ENCODE measurements at places on chromosomes 2 and 18. TPM values are rescaled to one million over a fixed set of nuclear protein-coding genes. Genes with fewer than 3 reads are reported as not detected.

GRCh38 chr2:134692499-134692898, 26.3 kb downstream of the TMEM163 start:
- H3K27me3 ChIP-seq, result no peaks in the 10 kb centered on the region
- H3K36me3 ChIP-seq, result no peaks in the 10 kb centered on the region
- no peak overlapping the region for H3K27ac ChIP-seq
- no peak overlapping the region for H3K4me3 ChIP-seq
- no peaks in the 10 kb centered on the region for H3K4me1 ChIP-seq

Gene MYCN
- total RNA-seq, result 1.7 TPM

DNA sequence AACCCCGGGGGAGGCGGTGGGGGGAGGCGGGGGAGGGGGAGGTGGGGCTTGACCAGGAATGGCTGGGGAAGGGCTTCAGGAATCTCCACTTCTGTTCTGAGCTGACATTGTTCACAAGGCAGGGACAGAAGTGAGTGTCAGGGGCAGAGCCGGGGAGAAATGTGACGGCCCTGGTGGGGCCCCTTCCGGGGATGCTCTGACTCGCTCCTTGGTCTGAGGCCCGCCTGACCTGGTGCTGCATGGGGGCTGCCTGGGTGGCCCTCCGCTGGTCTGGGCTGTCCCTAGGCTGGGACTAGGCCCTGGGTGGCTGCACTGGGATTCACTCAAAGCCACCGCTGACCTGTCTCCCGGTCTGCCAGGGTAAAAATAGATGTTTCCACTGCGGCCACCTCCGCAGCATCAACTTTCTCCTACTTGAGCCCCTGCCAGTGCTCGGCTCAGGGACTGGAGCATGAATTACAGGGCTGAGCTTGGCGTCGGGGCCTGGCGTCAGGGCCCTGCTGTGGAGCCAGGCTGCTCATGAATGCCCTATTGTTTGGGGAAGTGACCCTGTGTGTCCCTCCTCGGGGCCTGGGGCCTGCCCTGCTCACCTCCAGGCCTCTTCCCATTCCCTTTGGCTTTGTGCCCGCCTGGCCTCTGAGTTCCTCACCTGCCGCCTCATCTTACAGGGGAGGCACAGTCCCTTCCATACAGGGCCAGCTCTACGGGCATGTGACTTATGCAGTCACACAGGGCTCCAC, 247.5 kb downstream of the DYSF start:
- H3K4me1 ChIP-seq, result no peaks in the 10 kb centered on the region
- no peaks in the 10 kb centered on the region for H3K36me3 ChIP-seq
- no peak for DNase-seq
- no peak overlapping the region for H3K4me3 ChIP-seq
- H3K27ac ChIP-seq, result no peak overlapping the region

Gene LYG2
- not detected for total RNA-seq

DNA sequence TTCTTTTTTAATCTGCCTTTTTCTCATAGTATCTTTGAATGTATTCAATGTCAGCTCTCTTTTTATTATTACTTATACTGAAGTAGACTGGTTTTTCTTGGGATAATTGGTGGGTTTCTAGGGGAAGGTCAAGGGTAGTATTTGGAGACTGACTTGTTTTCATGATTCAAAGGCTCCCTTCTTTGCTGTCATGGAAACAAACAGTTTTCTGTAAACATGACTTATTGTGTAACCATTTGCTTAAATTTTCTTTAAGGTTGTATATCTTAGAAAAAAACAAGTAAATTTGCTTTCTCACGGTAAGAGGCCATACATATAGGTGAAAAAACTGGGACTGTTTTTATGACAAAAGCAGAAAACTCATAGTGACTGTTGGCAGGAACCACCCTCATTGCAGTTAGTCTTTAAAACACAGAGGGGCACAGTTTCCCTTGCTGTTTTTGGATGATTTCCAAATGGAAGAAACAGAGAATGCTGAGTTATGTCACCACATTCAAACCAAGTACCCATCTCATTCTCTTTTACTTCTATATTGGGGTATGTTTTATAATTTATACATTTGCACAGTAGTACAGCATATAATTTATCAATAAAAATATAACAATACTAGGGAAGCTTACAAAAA, 5.8 kb upstream of the RDH14 start:
- H3K4me3 ChIP-seq, result no peak overlapping the region
- H3K4me1 ChIP-seq, result no peaks in the 10 kb centered on the region
- DNase-seq, result no peak
- H3K36me3 ChIP-seq, result no peaks in the 10 kb centered on the region
- H3K27ac ChIP-seq, result no peak overlapping the region

DNA sequence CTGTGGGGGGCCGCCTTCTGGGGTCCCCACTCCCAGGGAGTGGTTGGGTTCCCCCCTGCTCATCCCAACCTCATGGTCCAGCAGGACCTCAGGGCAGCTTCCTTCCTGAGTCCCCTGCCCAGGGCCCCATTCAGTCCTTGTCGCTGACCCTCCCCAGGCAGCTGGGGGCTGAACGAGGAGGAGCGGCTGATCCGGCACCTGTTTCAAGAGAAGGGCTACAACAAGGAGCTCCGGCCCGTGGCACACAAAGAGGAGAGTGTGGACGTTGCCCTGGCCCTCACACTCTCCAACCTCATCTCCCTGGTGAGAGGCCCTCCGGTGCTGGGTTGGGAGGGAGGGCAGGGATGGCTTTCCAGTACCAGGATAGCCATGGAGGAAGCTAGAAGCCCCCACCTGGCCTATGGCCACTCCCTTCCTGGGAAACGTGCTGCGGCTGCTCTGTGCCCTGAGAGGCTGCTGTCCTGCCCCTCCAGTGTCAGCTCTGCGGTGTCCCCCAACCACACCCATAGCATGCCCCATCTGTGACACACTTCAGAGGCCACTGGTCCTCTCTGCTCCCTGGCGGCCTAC, 497 bp downstream of the CHRND start:
- peaks cover 3% of the 10 kb centered on the region for H3K4me1 ChIP-seq
- H3K27ac ChIP-seq, result no peak overlapping the region
- peaks cover 38% of the 10 kb centered on the region for H3K27me3 ChIP-seq
- H3K36me3 ChIP-seq, result no peaks in the 10 kb centered on the region

- H3K27me3 ChIP-seq, result no peaks in the 10 kb centered on the region
- no peaks in the 10 kb centered on the region for H3K4me1 ChIP-seq
- DNase-seq, result no peak
- H3K27ac ChIP-seq, result no peak overlapping the region
- H3K36me3 ChIP-seq, result no peaks in the 10 kb centered on the region
- H3K4me3 ChIP-seq, result no peak overlapping the region
These were observed 140.4 kb upstream of the CAPN13 start for GRCh38 chr2:30947686-30948085.

DNA sequence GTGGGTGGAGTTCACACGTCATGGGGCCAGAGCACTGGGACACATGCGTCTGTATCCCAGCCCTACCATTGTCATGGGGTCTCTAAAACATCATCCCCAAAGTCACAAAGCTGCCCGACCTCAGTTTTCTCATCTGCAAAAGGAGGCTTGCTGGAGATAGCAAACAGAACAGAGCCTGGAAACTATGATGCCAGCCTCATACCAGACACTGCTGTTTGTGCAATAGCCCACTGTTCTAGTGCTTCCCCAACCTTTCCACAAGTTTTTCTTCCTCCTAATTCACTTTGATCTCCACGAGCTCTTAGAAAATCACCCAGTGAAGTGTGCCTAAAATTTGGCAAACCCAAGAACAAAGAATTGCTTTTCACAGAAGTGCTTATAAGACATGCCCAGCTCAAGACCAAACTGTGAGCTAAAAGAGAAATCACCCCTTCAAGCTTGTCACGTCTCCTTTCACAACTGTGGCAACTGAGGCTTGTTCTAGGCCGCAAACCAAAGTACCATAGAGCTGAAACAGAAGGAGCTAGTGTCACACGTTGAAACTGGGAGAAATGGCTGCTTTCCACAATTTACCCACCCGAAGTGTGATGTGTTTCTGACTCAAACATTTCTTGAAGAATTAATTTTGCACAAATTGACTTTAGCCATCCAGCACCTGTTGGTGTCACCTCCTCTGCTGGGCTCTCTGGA, 162.7 kb upstream of the ID2 start:
- H3K27ac ChIP-seq, result no peak overlapping the region
- H3K4me1 ChIP-seq, result no peaks in the 10 kb centered on the region
- H3K4me3 ChIP-seq, result no peak overlapping the region
- no peaks in the 10 kb centered on the region for H3K36me3 ChIP-seq
- no peak for DNase-seq

Gene VAMP8
- 185 TPM for total RNA-seq

- peak overlapping the region; percentile 23 for H3K4me3 ChIP-seq
- no peaks in the 10 kb centered on the region for H3K36me3 ChIP-seq
- no peaks in the 10 kb centered on the region for H3K27me3 ChIP-seq
- no peaks in the 10 kb centered on the region for H3K4me1 ChIP-seq
- no peak for DNase-seq
- peak overlapping the region; percentile 20 for H3K27ac ChIP-seq
These were observed 1.2 kb downstream of the TFPI start for GRCh38 chr2:187552828-187553681.

- H3K4me1 ChIP-seq, result no peaks in the 10 kb centered on the region
- no peaks in the 10 kb centered on the region for H3K27me3 ChIP-seq
- H3K4me3 ChIP-seq, result no peak overlapping the region
- H3K27ac ChIP-seq, result no peak overlapping the region
- DNase-seq, result no peak
These were observed 396.1 kb upstream of the RAB12 start for GRCh38 chr18:8212896-8213780.

DNA sequence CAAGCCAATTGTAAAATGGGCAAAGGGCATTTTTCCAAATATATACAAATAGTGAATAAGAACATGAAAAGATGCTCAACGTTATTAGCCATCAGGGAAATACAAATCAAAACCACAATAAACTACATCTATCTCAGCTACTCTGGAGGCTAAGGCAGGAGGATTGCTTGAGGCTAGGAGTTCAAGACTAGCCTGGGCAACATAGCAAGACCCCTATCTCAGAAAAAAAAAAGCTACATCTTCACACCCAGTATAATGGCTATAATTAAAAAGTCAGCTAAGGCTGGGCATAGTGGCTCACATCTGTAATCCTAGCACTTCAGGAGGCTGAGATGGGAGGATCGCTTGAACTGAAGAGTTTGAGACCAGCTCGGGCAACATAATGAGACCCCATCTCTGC, 12.6 kb upstream of the NCL start:
- no peak for DNase-seq
- no peaks in the 10 kb centered on the region for H3K27me3 ChIP-seq
- no peaks in the 10 kb centered on the region for H3K36me3 ChIP-seq

GRCh38 chr18:55833543-55833942, 245.6 kb upstream of the TCF4 start:
- H3K4me3 ChIP-seq, result no peak overlapping the region
- H3K27me3 ChIP-seq, result no peaks in the 10 kb centered on the region
- H3K36me3 ChIP-seq, result no peaks in the 10 kb centered on the region
- H3K4me1 ChIP-seq, result no peaks in the 10 kb centered on the region

DNA sequence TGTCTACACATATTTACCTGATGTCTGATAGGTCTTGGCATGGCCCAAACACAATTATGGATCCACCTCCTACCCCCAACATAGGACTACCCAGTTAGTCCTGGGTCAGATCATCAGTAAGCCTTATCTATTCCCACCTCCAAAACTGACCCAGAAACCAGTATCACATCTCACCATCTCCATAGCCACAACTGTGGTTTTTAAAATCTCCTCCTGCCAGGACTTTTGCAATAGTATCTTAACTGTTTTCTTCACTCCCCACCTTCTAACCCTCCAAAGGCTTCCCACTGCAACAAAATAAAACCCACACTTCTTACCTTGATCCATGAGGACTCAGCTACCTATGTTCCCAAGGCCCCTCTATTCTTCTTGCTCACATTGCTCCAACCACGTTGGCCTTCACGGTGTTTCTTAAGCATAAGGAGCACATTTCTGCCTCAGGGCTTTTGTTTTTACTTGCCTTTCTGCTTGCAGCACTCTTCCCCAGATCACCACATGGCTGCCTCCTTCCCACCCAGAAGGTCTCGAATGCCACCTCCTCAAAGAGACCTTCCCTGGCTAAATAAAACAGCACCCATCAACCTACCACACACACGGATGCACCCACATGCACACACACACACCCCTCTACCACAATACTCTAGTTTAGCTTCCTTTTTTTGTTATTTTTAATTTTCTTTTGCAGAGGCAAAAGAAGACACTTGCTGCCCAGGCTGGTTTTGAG, 125.9 kb upstream of the SLC1A4 start:
- no peak overlapping the region for H3K27ac ChIP-seq
- H3K36me3 ChIP-seq, result no peaks in the 10 kb centered on the region
- H3K4me3 ChIP-seq, result no peak overlapping the region
- H3K27me3 ChIP-seq, result no peaks in the 10 kb centered on the region
- no peak for DNase-seq
- no peaks in the 10 kb centered on the region for H3K4me1 ChIP-seq

GRCh38 chr2:43311276-43311675, 84.9 kb upstream of the ZFP36L2 start:
- H3K4me3 ChIP-seq, result no peak overlapping the region
- H3K4me1 ChIP-seq, result peaks cover 4% of the 10 kb centered on the region
- H3K27me3 ChIP-seq, result no peaks in the 10 kb centered on the region
- no peaks in the 10 kb centered on the region for H3K36me3 ChIP-seq
- H3K27ac ChIP-seq, result no peak overlapping the region

DNA sequence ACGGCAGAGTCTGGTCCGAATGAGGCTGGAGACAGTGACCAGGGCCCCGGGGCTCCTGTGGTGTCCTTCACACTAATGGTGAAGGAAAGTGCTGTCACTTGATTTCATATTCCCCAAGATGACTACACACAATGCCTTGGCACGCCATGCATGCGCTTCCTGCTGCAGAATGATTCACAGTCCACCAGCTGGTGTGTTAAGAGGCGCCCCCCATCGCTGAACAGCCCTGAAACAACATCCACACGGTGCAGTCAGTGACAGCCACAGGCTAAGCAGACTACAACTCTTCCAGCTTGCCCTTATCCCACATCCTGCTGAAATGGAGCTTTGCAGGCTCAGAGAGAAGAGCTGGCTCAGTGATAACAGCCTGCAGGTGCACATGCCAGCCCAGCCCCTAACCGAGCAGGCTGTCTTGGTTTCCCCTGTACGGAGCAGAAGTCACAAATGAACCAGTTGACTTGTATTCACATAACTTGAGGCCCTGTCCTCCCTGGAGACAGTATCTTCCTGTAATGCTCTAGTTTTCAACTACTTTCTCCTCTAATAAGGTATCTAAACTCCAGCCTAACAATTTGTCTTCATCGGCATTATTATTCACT, 24.3 kb upstream of the CDH20 start:
- H3K27ac ChIP-seq, result no peak overlapping the region
- no peak overlapping the region for H3K4me3 ChIP-seq
- DNase-seq, result no peak
- no peaks in the 10 kb centered on the region for H3K36me3 ChIP-seq
- no peaks in the 10 kb centered on the region for H3K4me1 ChIP-seq

- DNase-seq, result no peak
- H3K27me3 ChIP-seq, result no peaks in the 10 kb centered on the region
- no peak overlapping the region for H3K27ac ChIP-seq
- H3K4me3 ChIP-seq, result no peak overlapping the region
- no peaks in the 10 kb centered on the region for H3K4me1 ChIP-seq
These were observed 83.8 kb upstream of the ARL4C start for GRCh38 chr2:234580686-234581085.

GRCh38 chr18:60663060-60663989, 290.8 kb upstream of the MC4R start:
- H3K4me1 ChIP-seq, result no peaks in the 10 kb centered on the region
- H3K27ac ChIP-seq, result no peak overlapping the region
- H3K4me3 ChIP-seq, result no peak overlapping the region
- DNase-seq, result no peak
- H3K27me3 ChIP-seq, result no peaks in the 10 kb centered on the region

Gene PTPRN
- 1.9 TPM for total RNA-seq

GRCh38 chr2:63851691-63852311, 10.1 kb downstream of the UGP2 start:
- peaks cover 2% of the 10 kb centered on the region for H3K36me3 ChIP-seq
- H3K27ac ChIP-seq, result no peak overlapping the region

Gene SLC4A5
- 2.8 TPM for total RNA-seq
